AG08395 (cell line): ENCODE measurements at places on chromosomes 11 and 22.

GRCh38 chr22:40001800-40002577, 7.2 kb downstream of the FAM83F start:
- no peak for DNase-seq

GRCh38 chr11:126456783-126457542, 101.5 kb downstream of the ST3GAL4 start:
- DNase-seq: no peak

DNA sequence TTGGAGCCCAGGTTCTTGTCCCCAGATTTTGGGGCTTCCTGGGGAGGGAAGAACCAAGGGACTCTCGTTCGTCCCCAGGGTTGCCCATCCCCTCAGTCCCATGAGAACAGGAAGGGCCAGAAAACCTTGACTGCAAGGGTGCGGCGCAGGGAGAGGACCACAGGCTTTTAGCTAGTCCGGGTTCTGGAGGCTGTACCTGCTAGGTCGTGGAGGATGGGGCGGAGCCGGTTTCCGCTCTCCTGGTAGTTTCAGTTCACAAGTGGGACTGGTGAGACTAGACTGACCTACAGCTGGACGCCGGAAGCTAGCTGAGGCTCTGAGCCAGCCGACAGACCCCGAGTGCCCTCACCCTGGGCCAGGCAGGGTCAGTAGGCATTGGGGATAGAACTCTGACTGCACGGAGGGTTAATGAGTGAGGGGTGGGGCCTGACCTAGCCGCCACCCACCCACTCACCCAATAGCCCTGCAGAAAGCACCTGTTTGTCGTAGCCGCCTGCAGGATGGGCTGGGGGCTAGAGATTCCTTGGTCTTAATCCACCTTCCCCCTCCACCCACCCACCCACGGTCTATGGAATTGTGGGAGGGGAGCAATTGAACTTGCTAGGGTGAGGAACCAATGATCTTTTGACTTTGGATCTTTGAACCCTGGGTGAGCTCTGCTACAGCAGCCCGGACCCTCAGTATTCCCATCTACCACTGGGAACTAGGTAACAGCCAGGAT, 1.5 kb downstream of the MAFF start:
- DNase-seq: no peak

DNA sequence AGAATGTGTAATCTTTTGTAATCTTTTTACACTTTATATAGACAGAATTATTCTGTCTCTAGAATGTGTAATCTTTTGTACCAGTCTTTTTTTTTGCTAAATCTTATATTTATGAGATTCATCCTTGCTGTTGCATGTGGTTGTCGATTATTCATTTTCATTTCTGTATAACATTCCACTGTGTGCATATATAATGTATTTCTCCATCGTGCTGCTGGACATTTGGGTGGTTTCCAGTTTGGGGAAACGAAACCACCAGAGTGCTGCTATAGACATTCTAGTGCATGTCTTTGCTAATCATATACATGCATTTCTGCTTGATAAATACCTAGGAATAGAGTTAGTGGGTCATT, 146.5 kb downstream of the GRIK4 start:
- no peak for DNase-seq

- DNase-seq: peak; percentile 46
These were observed 72.4 kb upstream of the ISX start for GRCh38 chr22:34993548-34993947.

GRCh38 chr11:64660205-64660604, 62.8 kb downstream of the NRXN2 start:
- DNase-seq: no peak

DNA sequence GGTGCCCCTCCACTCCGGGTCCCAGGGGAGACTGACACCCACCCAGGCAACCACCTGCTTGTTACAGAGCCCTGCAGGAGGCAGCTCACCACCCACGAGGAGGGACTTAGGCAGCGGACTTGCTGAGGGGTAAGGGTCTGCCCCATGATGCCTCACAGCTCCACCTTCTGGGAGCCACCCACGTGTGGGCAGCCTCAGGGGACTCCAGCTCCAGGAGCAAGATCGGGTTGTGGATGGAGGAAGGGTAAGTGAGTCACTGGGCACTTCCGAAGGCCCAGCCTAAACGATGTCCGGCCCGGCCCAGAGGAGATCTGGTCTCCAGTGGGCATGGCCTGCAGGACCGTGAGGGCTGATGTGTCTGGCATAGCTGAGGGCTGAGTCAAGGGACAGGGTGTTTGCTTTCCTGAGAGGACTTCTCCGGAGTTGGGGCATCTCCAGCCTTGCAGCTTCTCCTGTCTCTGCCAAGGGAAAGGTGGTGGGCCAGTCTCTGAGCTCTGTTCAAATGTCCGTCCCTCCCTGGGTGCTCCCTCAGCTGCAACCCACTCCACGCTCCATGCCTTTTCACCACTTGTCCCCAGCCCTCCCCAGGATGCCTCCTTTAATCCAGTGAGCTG, 32.3 kb upstream of the P2RY2 start:
- DNase-seq: peak; percentile 94

DNA sequence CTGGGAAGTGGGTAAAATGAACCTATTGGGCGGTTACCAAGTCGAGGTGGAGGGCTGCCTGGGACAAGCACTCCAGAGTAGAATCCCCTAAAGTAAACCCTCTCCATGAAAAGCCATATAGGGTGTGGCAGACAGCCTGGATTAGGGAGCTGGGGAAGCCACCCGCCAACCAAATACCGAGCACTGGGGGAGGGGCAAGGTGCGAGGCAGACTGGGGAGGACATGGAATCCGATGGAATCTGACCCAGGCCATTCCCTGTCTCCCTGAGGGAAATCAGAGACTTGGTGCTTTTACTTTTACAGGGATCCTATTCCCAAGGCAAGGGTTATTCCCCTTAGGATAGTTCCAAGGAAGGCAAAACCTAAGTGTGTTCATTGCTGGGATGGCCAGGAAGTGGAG, 130.9 kb upstream of the HSD17B12 start:
- no peak for DNase-seq

GRCh38 chr11:111938687-111939160, 1.6 kb downstream of the DIXDC1 start:
- DNase-seq: peak; percentile 36

DNA sequence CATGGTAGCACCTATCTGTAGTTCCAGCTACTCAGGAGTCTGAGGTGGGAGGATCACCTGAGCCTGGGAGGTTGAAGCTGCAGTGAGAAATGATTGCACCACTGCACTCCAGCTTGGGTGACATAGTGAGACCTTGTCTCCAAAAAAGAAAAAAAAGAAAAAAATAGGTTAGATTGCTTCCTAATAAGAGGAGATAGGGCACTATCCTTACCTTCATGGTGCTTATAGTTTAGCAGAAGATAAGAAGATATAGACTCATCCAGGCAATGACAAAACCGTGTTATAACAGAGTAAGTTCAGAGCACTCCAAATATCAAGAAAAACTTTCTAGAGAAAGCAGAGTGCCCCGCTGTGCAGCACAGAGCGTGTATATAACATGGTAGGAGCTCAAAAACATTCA, 42.1 kb downstream of the RRP8 start:
- DNase-seq: no peak

DNA sequence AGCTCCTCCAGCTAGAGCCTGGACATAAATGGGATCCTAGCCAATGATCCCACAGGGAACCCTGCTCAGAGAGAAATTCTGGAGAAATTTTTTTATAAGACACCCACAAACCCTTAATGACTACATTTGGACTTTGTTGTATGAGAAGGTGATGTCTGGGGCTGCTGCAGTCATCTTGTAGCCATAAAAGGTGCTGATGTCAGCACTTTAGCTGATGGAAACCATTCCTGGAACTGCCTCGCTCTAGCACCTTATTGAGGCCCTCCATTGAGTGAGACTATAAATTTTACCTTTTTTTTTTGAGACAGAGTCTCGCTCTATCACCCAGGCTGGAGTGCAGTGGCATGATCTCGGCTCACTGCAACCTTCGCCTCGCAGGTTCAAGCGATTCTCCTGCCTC, 610.7 kb downstream of the OPCML start:
- DNase-seq: no peak

DNA sequence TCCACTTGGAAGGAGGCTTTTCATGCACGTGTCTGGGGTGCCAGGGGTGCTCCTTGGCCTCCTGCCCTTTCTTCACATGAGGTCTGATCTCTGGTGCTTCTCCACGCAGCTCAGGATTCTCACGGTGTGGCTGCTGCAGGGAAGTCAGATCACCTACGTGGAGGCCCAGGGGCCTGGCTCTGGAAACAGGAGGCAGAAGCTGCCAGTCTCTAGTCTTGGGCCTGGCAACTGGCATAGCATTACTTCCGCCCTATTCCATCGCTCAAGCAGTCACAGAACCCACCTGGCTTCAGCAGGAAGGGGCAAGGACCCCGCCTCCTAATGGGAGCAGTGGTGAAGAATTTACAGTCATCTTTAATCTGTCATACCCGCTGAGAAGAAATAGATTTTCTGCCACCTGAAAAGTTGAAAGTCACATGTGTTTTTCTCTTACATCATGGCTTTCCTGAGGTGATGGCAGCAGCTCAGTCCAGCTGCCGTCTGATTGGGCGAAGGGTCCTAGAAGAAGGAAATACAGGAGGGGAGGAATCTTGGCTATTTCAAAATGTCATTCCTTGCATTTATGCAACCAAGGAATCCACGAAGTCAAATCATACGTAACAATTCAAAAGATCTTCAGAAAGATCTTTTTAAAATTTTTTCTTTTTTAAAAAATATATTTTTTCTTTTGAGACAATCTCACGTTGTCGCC, 50.1 kb upstream of the DKK3 start:
- no peak for DNase-seq

DNA sequence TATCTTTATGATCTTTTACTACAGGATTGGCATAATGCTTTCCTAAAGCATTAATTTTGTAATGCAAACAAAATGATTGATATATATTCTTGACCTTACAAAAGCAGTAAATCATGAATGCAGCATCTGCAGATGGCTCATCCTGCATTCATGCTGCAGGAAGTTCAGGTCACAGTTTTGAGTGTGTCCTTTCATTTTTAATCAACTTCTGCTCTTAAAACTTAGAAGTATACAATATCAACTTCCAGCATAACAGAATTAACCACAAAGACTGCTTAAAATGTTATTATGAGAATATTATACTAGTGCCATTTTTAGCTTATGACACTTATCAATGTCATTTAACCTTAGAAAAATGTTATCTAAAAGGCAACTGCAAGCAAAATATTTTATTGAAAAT, 54.0 kb downstream of the SLC36A4 start:
- no peak for DNase-seq

GRCh38 chr22:17412232-17412631, 43.0 kb downstream of the CECR2 start:
- no peak for DNase-seq

GRCh38 chr11:129278586-129279319, 86.6 kb upstream of the ARHGAP32 start:
- DNase-seq: peak; percentile 35

- no peak for DNase-seq
These were observed 61.3 kb upstream of the CHORDC1 start for GRCh38 chr11:90284171-90284570.

- DNase-seq: no peak
These were observed 15.2 kb downstream of the SHISAL1 start for GRCh38 chr22:44297470-44298061.

GRCh38 chr22:23539135-23539838, 40.8 kb downstream of the IGLL1 start:
- peak; percentile 75 for DNase-seq

GRCh38 chr11:1440496-1440895, 46.1 kb downstream of the MOB2 start:
- no peak for DNase-seq

DNA sequence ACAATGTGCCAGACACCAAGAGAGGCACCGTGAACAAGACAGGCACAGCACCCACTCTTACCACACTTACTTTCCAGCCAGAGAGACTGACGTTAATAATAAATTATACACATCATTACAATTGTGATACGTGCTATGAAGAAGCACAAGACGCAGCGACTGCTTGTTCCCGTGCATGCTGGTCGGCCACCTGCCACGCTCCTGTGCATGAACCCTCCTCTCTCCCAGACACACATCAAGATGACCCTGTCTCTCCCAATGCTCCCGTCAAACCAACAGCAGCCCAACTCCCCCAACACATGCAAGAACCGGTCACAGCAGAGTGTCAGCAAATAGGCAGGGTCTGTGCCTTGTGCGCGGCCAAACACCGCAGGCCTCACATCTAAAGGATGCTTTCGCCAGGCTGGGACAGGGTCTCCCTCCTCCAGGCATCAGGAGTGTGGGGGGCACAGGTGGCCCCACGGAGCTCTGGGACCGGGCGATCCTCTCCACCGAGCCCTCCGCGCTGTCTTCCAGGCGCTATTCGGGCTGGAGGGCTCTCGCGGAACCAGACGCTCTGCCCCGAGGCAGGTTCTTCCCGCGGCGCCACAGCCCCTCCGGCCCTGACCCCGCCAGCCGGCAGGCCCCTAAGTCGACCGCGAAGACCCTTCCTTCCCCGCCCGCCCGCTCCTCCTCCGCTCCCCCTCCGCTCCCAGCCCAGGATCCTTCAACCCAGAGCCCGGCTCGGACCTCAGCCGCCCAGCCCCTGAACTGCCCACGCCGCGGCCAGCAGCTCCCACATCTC, 533 bp downstream of the SERGEF start:
- peak; percentile 6 for DNase-seq

DNA sequence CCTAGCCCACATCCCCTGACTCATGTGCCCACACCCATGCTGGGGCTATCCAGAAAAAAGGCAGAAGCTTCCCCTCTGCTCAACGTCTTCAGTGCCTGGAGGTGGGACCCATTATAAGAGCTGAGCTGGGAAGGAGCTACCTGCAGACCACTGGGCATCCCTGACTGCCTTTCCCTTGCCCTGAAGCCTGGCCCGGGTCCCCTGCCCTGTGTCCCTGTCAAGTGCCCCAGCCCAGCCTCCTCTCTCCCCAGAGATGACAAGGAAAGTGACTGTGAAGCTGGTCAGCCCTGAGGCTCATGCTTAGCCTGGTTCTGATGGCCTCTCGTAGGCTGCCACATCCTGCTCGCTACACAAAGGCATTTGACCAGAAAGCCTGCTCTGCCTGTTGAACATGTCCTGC, 140.4 kb downstream of the PARVA start:
- DNase-seq: no peak

- no peak for DNase-seq
These were observed 110.0 kb downstream of the KIRREL3 start for GRCh38 chr11:126890561-126890960.

DNA sequence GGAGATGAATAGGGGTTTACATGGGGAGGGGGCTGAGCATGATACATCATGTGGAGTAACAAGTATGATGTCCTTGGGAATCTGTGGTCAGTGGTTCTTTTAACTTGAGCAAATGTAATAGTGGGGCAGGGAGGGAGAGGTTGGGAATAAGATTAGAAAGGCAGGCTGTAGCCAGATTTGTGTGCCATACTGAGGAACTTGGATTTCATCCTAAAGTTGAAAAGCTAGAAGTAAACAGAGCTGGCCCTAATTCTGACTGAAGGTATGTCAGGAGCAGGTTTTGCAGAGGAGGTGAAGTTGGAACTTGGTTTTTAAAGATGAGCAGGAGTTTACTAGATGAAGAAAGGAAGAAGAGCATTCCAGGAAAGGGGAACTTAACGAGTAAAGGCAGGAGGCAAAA, 108.3 kb upstream of the RRM1 start:
- no peak for DNase-seq

DNA sequence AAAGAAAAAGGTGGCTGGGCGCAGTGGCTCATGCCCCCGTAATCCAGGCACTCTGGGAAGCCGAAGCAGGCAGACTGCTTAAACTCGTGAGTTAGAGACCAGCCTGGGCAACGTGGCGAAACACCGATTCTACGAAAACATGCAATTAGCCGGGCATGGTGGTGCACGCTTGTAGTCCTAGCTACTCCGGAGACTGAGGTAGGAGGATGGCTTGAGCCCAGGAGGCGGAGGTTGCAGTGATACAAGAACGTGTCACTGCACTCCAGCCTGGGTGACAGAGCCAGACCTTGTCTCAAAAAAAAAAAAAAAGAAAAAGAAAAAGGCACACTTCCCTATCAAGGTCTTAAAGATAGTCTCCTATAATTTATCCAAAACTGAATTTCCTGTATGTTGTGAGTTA, 39.4 kb downstream of the DGCR2 start:
- no peak for DNase-seq
